ENCODE measurements at places on chromosomes 1 and 21.

GRCh38 chr1:230807561-230808280 is 60.5 kb downstream of the CAPN9 start:
- no peaks in the 10 kb centered on the region for H3K36me3 ChIP-seq
- H3K4me3 ChIP-seq = no peak overlapping the region
- no peaks in the 10 kb centered on the region for H3K27me3 ChIP-seq
- no peak for DNase-seq
- H3K4me1 ChIP-seq = no peaks in the 10 kb centered on the region

DNA sequence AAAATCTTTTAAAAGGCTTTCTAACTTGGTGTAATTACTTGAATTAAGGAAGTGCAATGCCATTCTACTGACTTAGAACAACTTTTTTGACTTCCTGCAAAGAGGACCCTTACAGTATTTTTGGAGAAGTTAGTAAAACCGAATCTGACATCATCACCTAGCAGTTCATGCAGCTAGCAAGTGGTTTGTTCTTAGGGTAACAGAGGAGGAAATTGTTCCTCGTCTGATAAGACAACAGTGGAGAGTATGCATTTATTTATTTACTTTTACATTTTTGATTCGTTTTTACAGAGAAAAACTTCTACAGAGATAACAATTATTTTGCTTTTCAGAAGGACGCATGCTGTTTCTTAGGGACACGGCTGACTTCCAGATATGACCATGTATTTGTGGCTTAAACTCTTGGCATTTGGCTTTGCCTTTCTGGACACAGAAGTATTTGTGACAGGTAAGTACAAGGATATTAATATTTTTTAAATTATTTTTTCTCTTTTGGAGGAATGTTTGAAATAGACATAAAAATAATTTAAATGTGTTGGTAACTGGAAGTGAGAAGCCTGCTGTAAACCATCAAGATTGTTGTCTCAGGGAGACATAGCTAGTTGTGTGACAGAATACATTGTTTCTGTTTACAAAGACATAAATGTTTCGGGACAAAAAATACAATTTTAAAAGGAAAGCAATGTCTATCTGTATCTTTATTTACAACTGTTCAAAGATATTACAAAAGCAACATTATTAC is at the start of gene PTPRC:
TSS of gene PTPRC (plus strand) at position 147 of the 742 bp plus-strand sequence. CDS start at position 376, 229 bp downstream.
- H3K27me3 ChIP-seq = no peaks in the 10 kb centered on the region
- H3K27ac ChIP-seq = no peak within 1 kb of the TSS
- no peak for DNase-seq
- no peaks in the 10 kb centered on the region for H3K4me1 ChIP-seq
- no peaks in the 10 kb centered on the region for H3K36me3 ChIP-seq

- H3K36me3 ChIP-seq = no peaks in the 10 kb centered on the region
- H3K4me1 ChIP-seq = peaks cover 1% of the 10 kb centered on the region
- DNase-seq = no peak
Measured at GRCh38 chr1:115746021-115746690, 22.4 kb downstream of the CASQ2 start.

DNA sequence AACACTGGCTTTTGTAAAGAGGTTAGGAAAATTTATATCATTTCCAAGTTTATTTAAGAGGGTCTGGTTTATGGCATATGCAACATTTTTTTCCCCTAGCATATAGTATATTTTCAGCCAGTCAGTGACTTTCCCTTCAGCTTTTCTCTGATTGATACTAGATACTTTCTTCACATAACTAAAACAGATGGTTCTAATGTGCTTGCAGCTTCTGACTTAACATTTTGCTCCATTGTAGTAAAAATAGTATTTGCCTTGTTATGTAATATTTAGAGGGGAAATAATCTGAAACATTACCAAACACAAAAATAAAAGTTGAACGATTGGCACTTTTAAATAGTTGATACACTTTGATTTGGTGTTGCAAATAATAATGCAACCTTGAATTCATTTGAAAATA is 191.7 kb downstream of the GPR52 start:
- no peak overlapping the region for H3K4me3 ChIP-seq
- H3K4me1 ChIP-seq = no peaks in the 10 kb centered on the region
- no peak for DNase-seq
- peaks cover 3% of the 10 kb centered on the region for H3K36me3 ChIP-seq
- no peak overlapping the region for H3K27ac ChIP-seq

GRCh38 chr1:204398197-204399125 is 13.2 kb downstream of the PPP1R15B start:
- peak; percentile 82 for DNase-seq
- no peaks in the 10 kb centered on the region for H3K27me3 ChIP-seq
- no peak overlapping the region for H3K27ac ChIP-seq

DNA sequence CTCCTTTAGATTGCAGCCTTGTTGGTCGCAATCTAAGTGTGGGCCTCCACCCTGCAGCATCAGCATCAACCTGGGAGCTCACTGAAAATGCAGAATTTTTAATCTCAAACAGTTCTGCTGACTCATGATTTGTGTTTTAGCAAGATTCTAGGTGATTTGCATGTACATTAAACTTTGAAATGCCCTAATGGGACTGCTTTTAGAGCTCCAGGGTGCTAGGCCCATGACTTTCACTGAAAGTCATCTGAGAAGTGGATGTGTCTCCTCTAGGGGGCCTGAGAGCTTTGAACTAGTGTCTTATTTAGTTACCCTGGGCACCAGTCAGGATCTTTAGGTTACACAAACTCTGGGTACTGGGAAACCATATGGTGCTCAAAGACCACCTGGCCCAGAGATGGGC is 9.0 kb downstream of the TRIM67 start:
- peaks cover 16% of the 10 kb centered on the region for H3K27me3 ChIP-seq
- H3K4me3 ChIP-seq = no peak overlapping the region
- DNase-seq = no peak
- no peak overlapping the region for H3K27ac ChIP-seq
- no peaks in the 10 kb centered on the region for H3K36me3 ChIP-seq

GRCh38 chr1:246008363-246008831 is 498.7 kb downstream of the SMYD3 start:
- H3K4me1 ChIP-seq = peaks cover 7% of the 10 kb centered on the region
- H3K27me3 ChIP-seq = no peaks in the 10 kb centered on the region
- no peak for DNase-seq
- no peak overlapping the region for H3K27ac ChIP-seq
- H3K36me3 ChIP-seq = no peaks in the 10 kb centered on the region

- H3K36me3 ChIP-seq = no peaks in the 10 kb centered on the region
- H3K27ac ChIP-seq = no peak overlapping the region
- no peak overlapping the region for H3K4me3 ChIP-seq
- H3K4me1 ChIP-seq = peaks cover 3% of the 10 kb centered on the region
- no peak for DNase-seq
Measured at GRCh38 chr1:175116903-175117302, 49.3 kb downstream of the TNN start.

GRCh38 chr1:172801771-172802322 is 142.9 kb downstream of the FASLG start:
- no peak overlapping the region for H3K4me3 ChIP-seq
- no peaks in the 10 kb centered on the region for H3K27me3 ChIP-seq
- no peak for DNase-seq

Measured in mesenchymal stem cell (in vitro differentiated cells and primary cell).